SK-N-SH (cell line): ENCODE measurements at places on chromosomes 2 and 18.

GRCh38 chr18:39558658-39559057 lies 1993.1 kb upstream of the CELF4 start:
- DNase-seq: no peak

GRCh38 chr18:45526114-45526841 lies 89.0 kb upstream of the SLC14A2 start:
- peak; percentile 19 for DNase-seq

GRCh38 chr2:144580521-144581161 lies 60.7 kb upstream of the ZEB2 start:
- DNase-seq: peak; percentile 53

DNA sequence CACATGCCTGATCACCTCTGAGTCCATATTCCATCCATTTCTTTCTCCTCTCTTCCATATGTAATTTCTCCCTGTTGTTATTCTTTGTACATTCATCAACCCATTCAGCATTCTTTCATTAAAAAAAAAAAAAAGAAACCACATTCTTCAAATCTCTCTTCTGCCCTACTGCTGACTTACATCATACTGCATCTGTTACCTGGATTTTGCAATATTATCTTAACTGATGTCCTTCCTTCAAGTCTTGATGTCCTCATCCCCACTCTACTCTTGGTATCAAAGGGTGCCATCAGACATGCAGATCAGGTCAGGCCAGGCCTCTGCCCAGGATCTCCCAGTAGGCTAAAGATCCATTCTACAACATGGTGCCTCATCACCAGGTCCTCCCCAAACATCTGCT lies 90.6 kb downstream of the SGPP2 start:
- no peak for DNase-seq

DNA sequence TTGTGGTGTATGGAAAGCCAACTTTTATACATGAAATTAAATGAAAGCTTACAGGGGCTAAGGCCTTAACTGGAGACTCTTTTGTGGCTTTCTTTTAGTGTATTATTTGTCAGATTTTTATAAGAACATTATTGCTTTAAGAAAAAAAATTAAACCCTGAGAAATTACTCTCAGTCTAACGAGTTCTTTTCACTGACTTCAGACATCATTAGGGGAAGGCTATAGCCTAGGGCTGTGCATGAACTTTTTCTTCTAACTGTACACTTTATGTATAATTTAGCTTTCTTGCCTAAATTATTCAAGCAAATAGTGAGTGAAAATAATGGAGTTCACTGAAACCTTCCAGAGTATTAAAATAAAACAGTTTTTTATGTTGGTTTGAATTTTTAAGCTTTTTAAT lies 151.1 kb upstream of the MEIS1 start:
- DNase-seq: no peak

GRCh38 chr2:118613737-118614136 lies 233.7 kb downstream of the EN1 start:
- DNase-seq: no peak
